ENCODE measurements at places on chromosomes 1 and 21.

DNA sequence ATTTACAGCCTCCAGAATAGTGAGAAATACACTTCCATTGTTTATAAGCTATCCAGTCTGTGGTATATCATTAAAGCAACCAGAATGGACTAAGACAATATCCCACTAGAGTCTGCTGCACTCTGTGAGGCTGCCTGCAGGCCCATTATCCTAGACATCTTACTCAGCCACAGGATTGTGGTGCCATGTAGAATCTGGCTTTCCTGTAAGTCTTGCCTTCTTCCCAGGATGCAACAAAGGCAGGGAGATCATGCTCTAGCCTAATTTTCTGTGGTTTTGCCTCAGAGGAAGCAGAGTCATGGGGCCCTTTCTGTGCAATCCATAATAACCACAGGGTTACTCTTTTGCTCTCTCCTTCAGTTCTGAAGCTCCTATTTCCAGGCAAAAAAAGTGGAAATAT is 299.1 kb upstream of the DEPDC1 start:
- ATAC-seq: no peak

DNA sequence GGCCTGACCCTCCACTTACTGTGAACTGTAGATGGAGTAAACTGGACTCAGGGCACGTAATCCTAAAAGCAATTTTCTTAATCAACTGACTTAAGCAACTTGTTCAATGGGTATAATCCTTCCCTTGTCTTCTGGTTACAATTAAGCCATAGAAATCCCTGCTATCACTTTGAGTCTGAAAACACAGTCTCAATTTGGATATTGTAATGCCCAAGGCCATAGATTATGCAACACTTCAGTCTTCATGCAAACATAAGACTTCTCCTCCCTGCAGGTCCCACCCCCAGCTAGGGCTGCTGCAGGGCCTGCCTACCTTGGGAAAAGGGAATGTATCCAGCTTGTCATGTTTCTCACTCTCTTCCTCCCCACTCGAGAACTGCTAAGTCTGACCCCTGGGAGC is 6.2 kb upstream of the SLC5A9 start:
- ATAC-seq: no peak

GRCh38 chr1:95641386-95641785 is 407.4 kb downstream of the RWDD3 start:
- no peak for ATAC-seq

GRCh38 chr1:54709547-54710292 is 5.9 kb upstream of the TTC4 start:
- no peak for ATAC-seq

GRCh38 chr1:167227934-167228378 is 7.3 kb downstream of the POU2F1 start:
- ATAC-seq: no peak

DNA sequence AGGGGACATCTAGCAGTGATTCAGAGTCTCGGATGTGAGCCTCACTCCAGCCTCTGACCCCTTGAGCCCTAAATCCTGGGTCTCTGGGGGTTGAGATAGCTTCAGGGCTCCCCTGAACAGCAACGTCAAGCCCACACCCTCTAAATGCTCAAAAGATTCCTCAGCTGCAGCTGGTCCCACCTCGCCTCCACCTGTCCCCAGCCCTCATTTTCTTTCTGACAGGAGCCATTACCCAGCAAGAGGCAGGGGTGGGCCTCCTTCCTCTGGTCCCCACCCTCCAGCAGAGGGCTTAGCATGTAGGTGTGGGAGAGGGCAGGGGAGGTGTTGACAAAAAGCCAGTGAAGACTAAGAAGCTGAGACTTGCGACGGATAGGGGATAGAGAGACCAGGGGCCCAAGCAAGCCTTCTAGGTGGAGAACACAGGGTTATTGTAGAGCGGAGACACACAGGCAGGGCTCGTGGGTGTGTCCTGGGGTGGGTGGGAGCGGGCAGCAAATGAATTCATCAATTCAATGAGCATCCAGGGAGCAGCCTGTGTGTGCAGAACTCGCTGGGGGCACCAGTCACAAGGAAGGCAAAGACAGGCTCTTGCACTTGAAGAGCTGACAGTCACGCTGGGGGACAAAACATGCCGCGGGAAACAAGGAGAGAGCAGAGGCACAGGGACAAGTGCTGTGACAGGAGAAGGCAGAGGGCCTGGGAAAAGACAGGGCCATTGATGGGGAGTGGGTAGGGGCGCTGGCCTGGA is 48.9 kb upstream of the GOLT1A start:
- no peak for ATAC-seq

DNA sequence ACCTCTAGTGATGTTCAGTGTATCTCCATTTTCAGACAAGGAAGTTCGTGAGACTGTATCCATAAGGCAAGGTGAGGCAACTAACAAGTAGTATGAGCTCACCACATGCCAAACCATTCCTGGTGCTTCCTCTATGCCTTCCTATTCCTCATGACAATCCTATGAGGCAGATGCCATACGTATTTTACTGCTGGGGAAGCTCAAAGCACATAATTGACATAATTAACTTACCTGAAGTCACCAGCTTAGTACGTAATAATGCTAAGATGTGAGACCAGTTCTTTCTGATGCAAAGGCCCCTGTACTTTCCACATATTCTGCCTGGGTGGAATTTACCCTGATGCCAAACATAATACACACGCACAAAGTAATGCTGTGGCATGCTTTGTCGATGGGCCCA is 83.6 kb upstream of the NFIA start:
- no peak for ATAC-seq

GRCh38 chr21:17585875-17586450 is 26.7 kb downstream of the BTG3 start:
- ATAC-seq: no peak

DNA sequence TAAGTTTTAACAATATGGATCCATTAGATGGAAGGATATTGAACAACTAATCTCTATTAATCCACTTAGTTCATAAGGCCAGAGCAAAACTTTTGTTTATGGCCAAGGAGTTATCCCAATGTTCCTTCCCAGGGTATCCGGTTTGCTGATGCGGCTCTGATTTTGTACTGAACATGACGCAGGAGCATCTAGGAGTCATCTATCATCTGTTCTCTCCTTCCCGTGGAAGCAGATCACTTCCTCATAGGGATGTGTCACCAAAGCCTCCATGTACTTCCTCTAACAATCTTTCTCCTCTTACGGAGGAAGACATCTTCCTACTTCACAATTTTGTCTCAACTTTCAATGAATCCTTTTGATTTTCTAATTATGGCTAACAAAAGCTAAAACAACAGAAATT is 206.6 kb downstream of the APP start:
- no peak for ATAC-seq

GRCh38 chr1:176742322-176742721 is 279.3 kb downstream of the PAPPA2 start:
- ATAC-seq: no peak

DNA sequence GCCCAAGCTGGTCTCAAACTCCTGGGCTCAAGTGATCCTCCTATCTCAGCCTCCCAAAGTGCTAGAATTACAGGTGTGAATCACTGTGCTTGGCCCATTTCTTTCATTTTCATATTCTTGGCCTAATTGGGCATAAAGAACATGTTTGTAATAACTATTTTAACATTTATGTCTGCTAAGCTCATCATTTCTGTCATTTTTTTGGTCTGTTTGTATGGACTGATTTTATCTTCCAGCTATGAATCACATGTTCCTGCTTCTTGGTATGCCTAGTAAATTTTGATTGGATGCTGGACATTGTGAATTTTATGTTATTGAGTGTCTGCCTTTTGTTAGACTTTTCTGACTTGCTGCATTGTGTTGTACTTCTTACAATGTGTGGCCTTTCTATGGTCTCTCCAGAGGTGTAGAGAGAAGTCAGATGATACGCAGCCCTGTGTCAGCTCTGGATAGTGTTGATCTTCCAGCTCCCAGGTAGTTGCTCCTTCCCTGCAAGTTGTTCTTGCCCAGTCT is 39.0 kb upstream of the PPM1J start:
- ATAC-seq: no peak

GRCh38 chr1:196651637-196652215 is at the start of gene CFH:
TSS of gene CFH (plus strand) at chr1:196652043. CDS start at chr1:196652118, 75 bp downstream.
- ATAC-seq: peak; percentile 60

GRCh38 chr1:85196358-85196757 is 4.5 kb downstream of the SYDE2 start:
- ATAC-seq: no peak

DNA sequence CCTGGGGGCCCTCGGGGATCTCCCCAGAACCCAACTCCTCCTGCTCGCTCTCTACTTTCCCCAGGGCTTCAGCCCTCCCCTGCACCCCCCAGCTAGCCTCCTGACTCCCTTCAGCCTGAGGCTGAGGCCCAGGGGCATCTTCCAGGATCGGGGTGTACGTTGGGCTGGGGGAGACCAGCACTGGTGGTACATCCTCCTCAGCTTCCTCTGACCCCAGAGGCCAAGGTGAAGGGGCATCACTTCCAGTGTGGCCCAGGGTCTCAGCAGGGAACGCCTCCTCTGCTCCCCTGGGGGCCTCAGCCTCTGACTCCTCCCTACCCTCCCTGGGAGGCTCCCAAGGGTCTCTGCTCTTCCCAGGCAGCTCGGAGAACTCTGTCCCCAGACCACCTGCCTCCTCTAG is 6.8 kb downstream of the NES start:
- ATAC-seq: no peak

GRCh38 chr1:26677306-26678115 is 18.3 kb upstream of the ARID1A start:
- ATAC-seq: peak; percentile 100

GRCh38 chr1:161725908-161726472 is 4.6 kb downstream of the FCRLB start:
- ATAC-seq: no peak

GRCh38 chr1:21313203-21313885 is 23.1 kb upstream of the ECE1 start:
- no peak for ATAC-seq

GRCh38 chr1:2427976-2428375 is 15.6 kb upstream of the PEX10 start:
- no peak for ATAC-seq

- no peak for ATAC-seq
Measured at GRCh38 chr21:39705849-39706248, 39.1 kb upstream of the IGSF5 start.
